Osteocyte (in vitro differentiated cells): ENCODE measurements at places on chromosomes 2 and 18. TPM values are rescaled to one million over a fixed set of nuclear protein-coding genes. Genes with fewer than 3 reads are reported as not detected.

The DLX1 gene
- total RNA-seq: 25.2 and 29.7 TPM in 2 replicates

The DNAH6 gene
- total RNA-seq: 0.10 TPM in 1 of 2 replicates, not detected in the other

The LAMA1 gene
- total RNA-seq: 0.30 and 0.34 TPM in 2 replicates

DNA sequence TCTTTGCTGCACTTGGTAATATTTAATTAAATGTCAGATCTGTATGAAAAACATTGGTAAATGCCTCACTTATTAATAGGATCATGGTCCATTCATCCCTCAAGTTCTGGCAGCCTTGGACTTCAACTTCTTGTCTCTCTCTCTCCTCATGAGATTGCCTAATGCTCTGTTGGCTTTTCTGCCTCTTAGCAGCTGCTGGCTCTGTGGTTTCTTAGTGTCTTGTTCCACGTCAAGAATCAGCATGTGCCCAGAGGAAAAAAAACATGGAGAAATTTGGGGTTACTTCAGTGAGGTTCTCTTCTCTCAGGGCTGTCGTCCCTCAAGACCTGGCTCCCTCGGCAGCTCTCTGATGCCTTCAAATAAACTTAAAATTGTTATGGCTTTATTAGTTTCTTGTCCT is 75.4 kb downstream of the TAF4B start:
- no peak overlapping the region for H3K4me3 ChIP-seq
- no peak overlapping the region for H3K27ac ChIP-seq
- no peak for DNase-seq
- H3K27me3 ChIP-seq: peaks cover 2% of the 10 kb centered on the region
- H3K4me1 ChIP-seq: peaks cover 15% of the 10 kb centered on the region
- H3K36me3 ChIP-seq: no peaks in the 10 kb centered on the region

- H3K36me3 ChIP-seq: no peaks in the 10 kb centered on the region
- H3K27ac ChIP-seq: no peak overlapping the region
- no peak overlapping the region for H3K4me3 ChIP-seq
- peaks cover 3% of the 10 kb centered on the region for H3K4me1 ChIP-seq
- no peak for DNase-seq
Observed at GRCh38 chr2:137207030-137207429, 441.7 kb downstream of the THSD7B start.

GRCh38 chr2:23053601-23054000 is 331.4 kb upstream of the KLHL29 start:
- H3K4me3 ChIP-seq: no peak overlapping the region
- no peak overlapping the region for H3K27ac ChIP-seq
- DNase-seq: no peak

- no peak overlapping the region for H3K27ac ChIP-seq
- H3K4me1 ChIP-seq: no peaks in the 10 kb centered on the region
- no peak for DNase-seq
- no peaks in the 10 kb centered on the region for H3K36me3 ChIP-seq
- no peak overlapping the region for H3K4me3 ChIP-seq
- no peaks in the 10 kb centered on the region for H3K27me3 ChIP-seq
Observed at GRCh38 chr18:69774831-69775230, 172.8 kb downstream of the CD226 start.
